ENCODE measurements at places on chromosomes 6 and 20. TPM values are rescaled to one million over a fixed set of nuclear protein-coding genes. Genes with fewer than 3 reads are reported as not detected.

DNA sequence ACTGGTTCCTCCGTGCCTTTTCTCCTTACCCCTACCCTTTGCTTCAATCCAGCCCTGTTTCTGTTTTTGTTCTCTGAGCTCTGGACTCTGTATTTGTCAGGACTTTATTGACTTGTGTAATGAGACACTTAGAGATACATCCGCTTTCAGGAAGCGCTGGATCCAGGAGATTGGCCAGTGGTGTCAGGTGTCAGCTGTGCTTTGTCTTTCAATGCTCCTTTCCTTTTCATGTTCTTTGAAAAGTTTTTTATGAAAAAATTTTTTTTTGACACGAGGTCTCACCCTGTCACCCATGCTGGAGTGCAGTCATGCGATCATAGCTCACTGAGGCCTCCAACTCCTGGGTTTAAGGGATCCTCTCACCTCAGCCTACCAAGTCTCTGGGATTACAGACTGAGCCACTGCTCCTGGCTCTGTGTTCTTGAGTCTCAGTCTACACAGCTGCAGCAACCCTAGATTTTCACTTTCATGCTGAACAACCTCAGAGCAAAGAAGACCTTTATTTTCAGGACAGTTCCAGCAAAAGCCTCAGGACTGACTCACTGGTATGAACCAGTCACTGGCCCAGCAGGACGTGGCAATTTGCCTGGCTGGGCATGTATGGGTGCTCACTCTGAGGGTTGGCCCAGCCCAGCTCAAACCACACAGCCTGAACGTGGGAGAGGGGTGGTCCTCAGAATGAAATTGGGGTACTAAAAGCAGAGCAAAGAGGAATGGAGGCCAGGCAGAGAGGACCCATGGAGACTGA, 108.5 kb downstream of the DHX35 start:
- DNase-seq = no peak

DNA sequence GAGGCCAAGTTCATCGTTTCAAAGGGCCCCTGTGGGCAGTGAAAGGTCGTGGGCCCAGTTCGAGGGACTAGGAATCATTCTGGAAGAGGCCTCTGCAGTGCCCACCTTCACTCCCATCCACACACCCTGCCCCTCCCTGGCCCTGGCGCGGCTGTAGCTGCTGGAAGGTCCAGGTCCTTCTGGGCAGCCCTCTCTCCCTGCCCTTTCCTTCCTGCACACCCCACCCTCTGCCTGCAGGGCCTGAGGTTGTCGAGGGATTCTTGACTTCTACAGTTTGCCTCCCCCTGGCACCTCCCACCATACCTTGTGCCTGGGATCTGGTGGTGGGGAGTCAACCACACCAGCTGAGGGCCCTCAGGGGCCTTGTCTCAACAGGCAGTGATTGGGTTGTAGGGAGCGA, 4.5 kb upstream of the MYT1 start:
- DNase-seq = peak; percentile 28

DNA sequence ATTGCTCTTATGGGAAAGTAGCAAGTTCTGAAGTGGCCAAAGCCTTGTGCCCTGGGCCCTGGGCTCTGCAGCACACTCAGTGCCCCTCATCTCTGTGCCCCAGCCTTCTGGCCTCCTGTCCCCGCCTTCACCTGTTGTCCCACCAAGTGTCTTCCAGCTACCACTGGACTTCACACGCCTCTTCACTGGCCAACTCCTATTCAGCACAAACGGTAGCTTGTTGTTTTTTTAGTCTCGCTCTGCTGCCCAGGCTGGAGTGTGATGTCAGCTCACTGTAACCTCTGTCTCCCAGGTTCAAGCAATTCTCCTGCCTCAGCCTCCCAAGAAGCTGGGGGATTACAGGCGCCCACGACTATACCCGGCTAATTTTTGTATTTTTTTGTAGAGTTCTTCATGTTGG, 4.8 kb downstream of the CCHCR1 start:
- DNase-seq = no peak

- DNase-seq = no peak
Observed at GRCh38 chr6:169101981-169102380, 151.7 kb downstream of the THBS2 start.

GRCh38 chr6:52610011-52610410, 33.2 kb upstream of the TRAM2 start:
- no peak for DNase-seq

- no peak for DNase-seq
Observed at GRCh38 chr6:110786696-110787095, 28.6 kb downstream of the CDK19 start.

DNA sequence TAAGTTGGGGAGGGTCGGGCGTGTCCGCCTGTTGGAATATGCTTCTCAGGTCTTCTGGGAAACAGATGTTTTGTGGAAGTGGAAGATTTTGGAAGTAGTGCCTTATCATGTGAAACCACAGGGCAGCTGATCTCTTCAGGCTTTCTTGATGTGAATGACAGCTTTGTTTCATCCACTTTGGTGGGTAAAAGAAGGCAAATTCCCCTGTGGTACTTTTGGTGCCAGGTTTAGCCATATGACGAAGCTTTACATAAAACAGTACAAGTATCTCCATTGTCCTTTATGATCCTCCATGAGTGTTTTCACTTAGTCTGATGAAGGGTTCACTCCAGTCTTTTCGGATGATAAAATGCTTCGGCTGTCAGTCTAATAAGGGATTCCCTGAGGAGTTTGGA, 4.6 kb downstream of the IRF4 start:
- no peak for DNase-seq

GRCh38 chr20:48098866-48099265, 313.6 kb upstream of the SULF2 start:
- no peak for DNase-seq

- no peak for DNase-seq
Observed at GRCh38 chr20:20733943-20734342, 21.5 kb upstream of the RALGAPA2 start.

- no peak for DNase-seq
Observed at GRCh38 chr6:41370488-41371111, 35.2 kb downstream of the NCR2 start.

GRCh38 chr6:143176090-143177021, 115.7 kb downstream of the AIG1 start:
- DNase-seq = no peak

- DNase-seq = no peak
Observed at GRCh38 chr20:6966721-6967120, 199.2 kb downstream of the BMP2 start.

PLA2G7 gene
- not detected for total RNA-seq

GABRR1 gene
- total RNA-seq = not detected

TNFRSF6B gene
- 1.5 TPM for total RNA-seq

All from pancreas (tissue), 10 donors.